ENCODE measurements at places on chromosomes 1 and 21.

GRCh38 chr1:55650444-55650843 is 435.3 kb upstream of the USP24 start:
- no peak for DNase-seq

- no peak for DNase-seq
Measured at GRCh38 chr1:220757441-220757840, 9.3 kb downstream of the MTARC2 start.

DNA sequence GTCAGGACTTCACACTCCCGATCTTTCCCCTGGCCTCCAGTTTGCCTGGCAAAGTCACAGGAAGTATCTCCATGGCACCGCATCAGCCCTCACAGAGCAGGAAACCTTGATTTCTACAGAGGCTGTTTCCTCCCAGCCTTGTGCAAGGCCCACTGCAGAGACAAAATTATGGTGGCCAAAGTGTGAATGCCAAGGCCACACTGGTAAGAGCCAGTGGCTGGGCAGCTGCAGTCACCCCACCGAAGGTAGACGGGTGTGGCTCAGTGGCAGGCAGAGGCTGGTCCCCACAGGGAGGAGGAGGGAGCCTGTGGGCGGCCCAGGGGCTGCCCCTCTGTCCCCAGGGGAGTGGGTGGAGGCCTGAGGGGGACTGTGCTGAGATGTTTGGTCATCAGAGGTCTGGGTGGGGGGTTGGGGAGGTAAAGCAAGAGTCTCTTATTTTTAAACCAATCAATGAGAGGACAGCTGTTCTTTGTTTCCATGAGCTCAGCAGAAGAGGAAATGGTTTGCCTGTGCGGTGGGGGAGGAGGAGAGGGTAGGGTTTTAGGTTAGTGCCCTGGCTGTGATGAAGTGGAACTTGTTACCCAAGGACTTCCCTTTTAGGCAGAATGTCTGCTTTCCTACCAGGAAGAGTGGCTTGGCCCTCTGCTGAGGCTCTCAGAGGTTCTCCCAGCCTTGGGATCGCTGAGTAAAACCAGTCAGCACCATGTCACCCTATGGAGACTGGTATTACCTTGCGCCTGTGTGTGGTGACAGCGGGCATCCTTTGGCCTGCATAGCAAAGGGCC is 18.0 kb upstream of the BTG2 start:
- DNase-seq = peak; percentile 88

DNA sequence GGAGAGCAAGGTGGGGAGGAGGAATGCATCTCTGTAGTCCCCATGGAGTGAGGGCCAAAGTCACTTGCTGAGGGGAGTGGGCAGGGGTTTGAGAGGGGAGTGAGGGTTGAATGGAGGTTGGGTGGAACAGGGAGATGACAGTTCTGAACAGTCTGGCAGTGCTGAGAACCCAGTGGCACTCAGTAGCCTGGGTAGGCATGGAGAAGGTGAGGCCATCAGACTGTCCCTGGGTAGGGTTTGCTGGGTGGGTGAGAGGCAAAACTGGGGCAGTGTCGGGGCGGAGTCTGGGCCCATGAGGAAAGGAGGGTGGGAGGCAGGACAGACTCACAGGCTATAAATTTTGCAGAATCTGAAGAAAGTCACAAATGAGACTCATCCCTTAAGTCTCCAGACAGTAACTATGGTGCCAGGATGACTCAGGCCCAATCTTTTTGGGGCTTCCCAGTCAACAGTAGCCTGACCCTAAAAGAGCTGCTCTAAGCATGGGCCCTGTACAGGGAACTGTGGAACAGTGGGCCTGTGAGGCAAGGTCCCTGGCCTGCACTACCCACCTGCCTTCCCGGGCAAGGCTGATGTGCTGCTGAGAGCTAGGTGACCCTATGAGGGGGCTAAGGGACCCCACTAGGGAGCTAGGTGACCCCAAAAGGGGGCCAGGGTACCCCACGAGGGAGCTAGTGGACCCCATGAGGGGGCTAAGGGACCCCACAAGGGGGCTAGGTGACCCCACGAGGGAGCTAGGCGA is 51.0 kb upstream of the DMRTB1 start:
- no peak for DNase-seq

DNA sequence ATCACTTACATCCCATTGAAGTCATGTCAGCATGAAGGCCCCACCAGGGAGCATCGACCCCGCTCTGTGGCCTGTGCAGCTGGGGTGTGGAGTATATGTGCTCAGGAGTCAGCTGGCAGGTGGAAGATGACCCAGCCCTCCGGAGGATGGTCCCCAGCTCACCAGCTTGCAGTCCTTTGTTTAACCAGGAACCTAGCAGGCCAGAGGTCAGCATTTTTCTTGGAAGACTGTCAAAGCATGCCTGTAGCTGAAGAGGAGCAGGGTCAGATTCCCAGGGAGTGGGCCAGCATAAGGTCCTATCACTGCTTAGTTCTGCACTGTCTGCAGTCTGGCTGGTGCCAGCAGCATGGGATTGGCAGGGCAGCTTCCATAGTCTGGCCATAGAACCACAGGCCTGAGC is 12.7 kb downstream of the NFASC start:
- DNase-seq = no peak

DNA sequence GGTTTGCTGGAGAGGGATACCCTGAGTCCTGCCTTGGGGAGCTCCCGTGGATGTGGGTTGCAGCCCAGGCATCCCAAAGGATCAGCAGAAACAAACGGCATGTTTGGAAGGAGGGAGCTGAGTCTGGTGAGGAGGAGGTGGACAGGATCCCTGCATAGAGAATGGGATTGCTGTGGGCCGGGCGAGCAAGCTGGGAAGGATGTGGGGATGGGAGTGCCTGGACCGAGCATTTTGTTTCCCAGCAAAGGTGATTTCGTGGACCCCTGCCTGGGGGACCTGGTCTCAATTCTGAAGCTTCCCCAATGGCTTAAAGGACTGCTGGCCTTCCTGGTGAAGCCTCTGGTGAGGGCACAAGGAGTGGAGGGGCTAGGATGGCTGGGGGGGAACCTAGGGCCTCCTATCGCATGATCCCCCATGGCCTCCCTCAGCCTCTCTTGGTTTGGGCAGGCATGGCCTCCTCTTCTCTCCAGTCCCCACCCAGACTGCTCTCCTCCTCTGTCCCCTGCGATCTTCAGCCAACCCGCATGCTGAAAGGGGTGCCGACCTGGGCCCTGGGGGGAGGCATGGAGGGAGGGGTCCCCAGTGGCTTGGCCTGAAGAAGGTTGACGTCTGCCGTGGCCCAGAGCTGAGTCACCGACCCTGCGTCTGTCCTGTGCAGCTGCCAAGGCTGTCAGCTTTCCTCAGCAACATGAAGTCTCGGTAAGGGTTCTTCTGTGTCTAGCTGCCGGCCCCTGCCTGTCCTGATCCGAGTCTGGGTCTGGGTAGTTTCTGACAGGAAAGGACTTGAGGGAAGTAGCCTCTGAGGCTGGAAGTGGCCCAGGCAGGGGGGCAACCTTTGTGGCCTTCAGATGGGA is 16.3 kb downstream of the FAAH start:
- DNase-seq = no peak

DNA sequence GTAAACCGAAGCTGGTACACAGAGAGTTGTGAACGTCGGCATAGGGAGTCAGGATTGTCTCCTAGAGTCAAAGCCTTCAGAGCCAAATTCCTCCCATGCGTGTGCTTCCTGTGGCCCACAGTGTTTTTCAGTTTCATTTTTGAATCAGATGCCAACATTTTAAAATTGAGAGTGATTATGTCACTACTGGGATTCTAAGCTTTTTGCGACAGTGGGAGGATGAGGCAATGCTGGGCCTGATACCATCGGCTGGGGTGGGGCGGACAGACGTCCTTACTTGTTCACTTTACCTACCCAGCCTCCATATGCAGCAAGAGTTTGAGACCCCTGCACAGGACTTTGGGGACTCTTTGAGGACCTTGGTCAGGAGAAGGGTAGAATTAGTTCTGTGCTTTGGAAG is 1.3 kb upstream of the KLHDC7A start:
- DNase-seq = no peak

DNA sequence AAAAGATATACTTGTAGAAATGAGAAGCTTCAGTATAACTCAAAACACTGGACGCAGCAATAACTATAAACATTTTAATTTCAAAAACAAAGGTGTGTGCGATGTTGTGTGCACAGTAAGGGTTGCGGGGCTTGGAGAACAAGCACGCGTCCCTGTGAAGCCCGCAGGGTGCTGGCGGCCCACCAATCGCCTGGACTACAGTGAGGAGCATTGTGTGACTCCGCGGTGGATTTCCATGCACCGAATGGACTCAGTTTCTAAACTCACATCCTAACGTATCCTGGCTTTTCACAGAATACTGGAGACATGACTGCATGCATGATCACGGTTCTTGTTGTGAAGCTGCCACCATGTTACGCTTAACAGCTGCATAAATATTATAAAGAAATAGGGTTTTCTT is 33.0 kb downstream of the NTPCR start:
- no peak for DNase-seq

GRCh38 chr1:47325528-47325927 is 8.1 kb upstream of the CMPK1 start:
- no peak for DNase-seq

- no peak for DNase-seq
Measured at GRCh38 chr1:157146244-157146643, 8.0 kb upstream of the ETV3 start.

DNA sequence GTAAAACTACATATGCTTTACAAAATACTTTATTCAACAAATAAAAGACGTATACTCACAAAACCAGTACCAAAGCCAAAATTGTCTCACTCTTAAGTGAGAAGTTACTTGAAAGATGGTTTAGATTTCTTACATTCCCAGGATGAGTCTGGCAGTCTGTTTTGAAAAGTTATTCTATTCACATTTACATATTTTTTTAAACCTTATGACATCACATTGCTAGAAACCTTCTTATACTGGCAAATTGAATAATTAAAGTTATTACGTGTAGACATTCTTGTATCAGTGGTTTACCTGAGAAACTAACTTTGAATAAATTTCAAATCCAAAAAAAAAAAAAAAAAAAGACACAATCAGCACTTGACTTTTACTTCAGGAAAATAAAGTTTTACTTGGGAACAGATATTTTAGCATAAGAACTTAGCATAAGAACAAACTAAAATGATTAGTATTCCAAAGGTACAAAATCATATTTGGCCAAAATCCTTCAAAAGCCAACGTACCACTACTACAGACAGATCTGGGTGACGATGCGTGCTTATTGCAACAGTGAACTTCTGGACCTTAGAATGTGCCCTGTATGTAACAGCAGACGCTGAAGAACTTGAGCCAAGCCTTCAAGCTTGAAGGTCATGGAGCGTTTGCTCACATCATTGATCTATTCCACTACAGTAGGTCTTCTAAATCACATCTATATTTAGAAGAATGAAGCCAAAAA is 2.5 kb downstream of the CDC42BPA start:
- no peak for DNase-seq

- DNase-seq = no peak
Measured at GRCh38 chr1:101130673-101131072, 105.1 kb upstream of the DPH5 start.

- DNase-seq = no peak
Measured at GRCh38 chr1:241658081-241658793, 6.2 kb downstream of the WDR64 start.

DNA sequence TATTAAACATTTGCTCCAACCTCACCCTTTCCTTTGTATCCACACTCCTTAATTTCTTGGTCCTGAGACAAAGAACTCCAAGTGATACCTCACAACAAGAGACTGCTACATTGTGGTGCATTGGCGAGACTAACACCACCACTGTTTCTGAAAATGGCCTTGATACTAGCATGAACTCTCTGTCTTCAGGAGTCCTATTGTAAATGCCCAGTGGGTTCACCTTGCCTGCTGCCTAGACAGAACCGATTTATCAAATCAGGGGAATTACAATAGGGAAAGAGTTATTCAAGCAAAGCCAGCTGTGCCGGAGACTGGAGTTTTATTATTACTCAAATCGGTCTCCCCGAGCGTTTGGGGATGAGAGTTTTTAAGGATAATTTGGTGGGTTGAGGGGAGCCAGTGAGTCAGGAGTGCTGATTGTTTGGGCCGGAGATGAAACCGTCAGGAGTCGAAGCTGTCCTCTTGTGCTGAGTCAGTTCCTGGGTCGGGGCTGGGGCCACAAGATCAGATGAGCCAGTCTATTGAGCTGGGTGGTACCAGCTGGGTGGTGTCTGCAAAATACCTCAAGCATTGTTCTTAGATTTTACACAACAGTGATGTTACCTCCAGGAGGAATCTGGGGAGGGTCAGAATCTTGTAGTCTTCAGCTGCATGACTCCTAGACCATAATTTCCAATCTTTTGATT is 83.1 kb downstream of the DESI2 start:
- no peak for DNase-seq

- no peak for DNase-seq
Measured at GRCh38 chr21:32957545-32957944, 68.2 kb upstream of the OLIG2 start.

- DNase-seq = no peak
Measured at GRCh38 chr1:224149709-224150108, 33.3 kb upstream of the DEGS1 start.

DNA sequence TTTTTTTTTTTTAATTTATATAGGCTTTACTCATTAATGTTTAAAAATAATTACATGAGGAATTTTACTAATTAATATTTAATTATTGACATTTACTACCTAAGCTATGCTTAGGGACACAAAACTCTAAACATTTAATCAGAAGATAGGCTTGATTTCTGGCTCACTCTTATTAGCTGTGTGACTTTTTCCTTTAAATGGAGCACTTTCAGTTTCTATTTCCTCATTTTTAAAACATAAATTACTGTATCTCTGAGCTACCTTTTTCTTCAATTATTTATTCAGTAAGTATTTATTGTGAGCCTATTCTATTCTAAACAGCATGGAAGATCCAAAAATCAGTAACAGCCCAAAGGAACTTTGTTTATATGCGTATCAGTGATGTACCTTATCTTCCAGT is 40.5 kb downstream of the MAP3K7CL start:
- DNase-seq = no peak

GRCh38 chr1:38197312-38198061 is 150.9 kb upstream of the POU3F1 start:
- DNase-seq = no peak

DNA sequence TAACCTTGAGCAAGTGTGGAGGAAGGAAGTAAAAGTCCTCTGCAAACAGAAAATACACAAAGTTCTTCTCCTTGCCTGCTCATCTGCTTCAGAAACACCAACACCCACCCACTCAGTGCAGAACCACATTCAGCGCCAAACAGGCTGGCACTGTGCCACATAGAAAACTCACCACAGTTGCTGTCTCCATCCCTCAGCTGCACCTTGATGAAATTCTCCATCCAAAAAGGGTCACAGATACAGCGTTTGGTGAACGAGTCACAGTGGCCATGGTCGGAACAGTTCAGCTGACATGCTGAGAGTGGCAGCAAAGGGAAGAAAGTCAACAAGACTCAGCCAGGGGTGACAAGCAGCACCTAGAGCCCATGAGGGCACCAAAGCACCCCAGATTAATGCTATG is 114.5 kb downstream of the KIAA0319L start:
- no peak for DNase-seq

Measured in K562 (cell line).